ENCODE measurements at places on chromosomes 11 and 22. TPM values are rescaled to one million over a fixed set of nuclear protein-coding genes. Genes with fewer than 3 reads are reported as not detected.

Gene C22orf42
- 0.76 TPM for total RNA-seq

Gene LAYN
- total RNA-seq = 4.3 TPM

Gene ARVCF
- total RNA-seq = 87.3 TPM

Gene ANO5
- total RNA-seq = 8.3 TPM

Gene ACRV1
- total RNA-seq = not detected

DNA sequence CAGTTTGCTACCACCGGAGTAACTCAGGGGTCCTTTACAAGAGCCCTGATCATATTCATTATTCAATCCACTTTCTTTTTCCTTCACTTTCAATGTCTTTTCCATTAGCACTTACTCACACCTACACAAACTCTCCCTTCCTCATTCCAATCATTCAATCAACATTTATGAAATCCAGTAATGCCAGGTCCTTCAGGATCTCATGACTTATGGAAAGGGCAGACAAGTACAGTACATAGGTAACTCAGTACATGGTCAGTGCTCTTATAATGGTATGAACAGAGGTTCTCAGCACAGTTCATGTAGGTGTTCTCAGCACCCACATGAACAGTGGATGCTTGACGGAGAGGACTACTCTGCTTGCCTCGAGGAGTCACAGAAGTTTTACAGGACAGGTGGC, 106.6 kb downstream of the USP35 start:
- no peaks in the 10 kb centered on the region for H3K27me3 ChIP-seq
- H3K36me3 ChIP-seq = no peaks in the 10 kb centered on the region
- H3K27ac ChIP-seq = no peak overlapping the region
- no peak for DNase-seq
- no peak overlapping the region for H3K4me3 ChIP-seq
- H3K4me1 ChIP-seq = no peaks in the 10 kb centered on the region

DNA sequence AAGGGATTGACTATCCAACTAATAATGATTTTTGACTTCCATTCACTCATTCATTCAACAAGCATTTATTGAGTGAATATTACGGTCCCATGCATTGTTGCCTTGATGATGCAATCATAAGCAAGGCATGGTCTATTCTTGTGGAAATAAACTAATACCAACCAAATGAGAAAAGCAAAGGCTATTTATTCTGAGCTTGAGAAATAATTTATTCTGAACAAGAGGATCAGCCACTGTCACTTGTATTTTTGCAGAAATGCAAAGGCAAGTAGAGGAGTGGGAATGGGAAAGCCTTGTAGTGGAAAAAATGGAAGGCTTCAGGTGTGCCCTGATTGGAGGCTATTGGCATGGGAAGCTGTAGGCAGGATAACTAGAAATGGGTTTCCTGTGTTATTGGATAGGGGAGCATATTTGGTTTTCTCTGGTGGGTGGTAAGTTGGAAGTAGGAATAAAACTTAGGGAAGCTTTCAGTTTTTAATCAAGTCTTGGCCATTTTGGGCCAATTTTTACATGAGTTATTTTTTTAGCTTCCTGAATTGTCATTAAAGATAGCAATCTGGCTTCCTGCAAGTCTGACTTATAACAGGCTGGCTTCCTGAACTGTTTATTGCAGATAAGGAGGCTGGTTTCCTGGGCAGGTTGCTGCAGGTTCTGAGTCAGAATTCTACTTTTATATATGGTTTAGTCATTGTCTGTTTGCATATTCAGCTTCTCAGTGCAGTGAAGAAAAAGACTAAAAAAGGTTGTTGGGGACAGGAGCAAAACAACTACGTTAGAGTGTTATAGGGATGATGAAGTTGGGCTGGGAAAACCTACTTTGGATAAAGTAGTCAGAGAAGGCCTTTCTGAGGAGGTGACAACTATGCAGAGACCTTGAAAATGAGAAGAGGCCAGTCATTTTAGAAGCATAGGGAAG, 106.7 kb downstream of the APIP start:
- H3K36me3 ChIP-seq = no peaks in the 10 kb centered on the region
- H3K4me1 ChIP-seq = no peaks in the 10 kb centered on the region
- DNase-seq = no peak
- no peaks in the 10 kb centered on the region for H3K27me3 ChIP-seq
- H3K27ac ChIP-seq = no peak overlapping the region

GRCh38 chr11:102560555-102561011, 30.0 kb upstream of the MMP7 start:
- no peaks in the 10 kb centered on the region for H3K27me3 ChIP-seq
- DNase-seq = no peak
- no peak overlapping the region for H3K27ac ChIP-seq

GRCh38 chr22:47918276-47918921, 1155.9 kb downstream of the TBC1D22A start:
- H3K4me1 ChIP-seq = no peaks in the 10 kb centered on the region
- no peaks in the 10 kb centered on the region for H3K27me3 ChIP-seq
- no peak for DNase-seq

- no peak overlapping the region for H3K27ac ChIP-seq
- H3K36me3 ChIP-seq = no peaks in the 10 kb centered on the region
- no peak overlapping the region for H3K4me3 ChIP-seq
These were observed 38.0 kb downstream of the OSBPL5 start for GRCh38 chr11:3126901-3127691.

DNA sequence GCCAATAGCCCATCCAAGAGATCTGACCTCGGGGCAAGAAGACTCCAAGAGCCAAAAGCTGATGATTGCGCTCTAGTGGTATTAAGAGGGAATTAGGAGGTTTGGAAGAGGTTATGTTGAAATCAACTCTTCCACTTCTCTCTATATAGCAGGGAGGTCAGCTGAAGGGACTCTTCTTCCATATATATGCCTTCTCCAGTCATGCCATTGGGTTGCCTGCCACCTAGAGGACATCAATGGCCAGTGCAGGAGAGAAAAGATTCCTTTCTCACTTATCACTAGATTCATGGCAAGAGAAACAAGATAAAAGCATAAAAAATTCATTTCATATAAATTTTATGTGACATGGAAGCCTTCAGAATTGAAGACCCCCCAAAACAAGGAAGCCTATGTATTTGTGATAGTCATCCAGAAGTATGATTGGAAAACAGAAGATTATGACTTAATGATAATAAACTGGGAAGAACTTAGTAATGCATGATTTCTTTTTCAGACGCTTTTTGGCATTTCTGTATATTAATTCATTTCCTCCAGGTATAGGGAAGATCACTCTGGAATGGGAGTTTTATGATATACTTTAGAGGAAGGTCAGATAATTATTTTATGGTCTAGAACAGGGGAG, 435.1 kb upstream of the DDI1 start:
- H3K27me3 ChIP-seq = no peaks in the 10 kb centered on the region
- no peaks in the 10 kb centered on the region for H3K4me1 ChIP-seq
- no peak overlapping the region for H3K27ac ChIP-seq

GRCh38 chr11:33402066-33402465, 144.9 kb downstream of the HIPK3 start:
- H3K4me3 ChIP-seq = no peak overlapping the region
- no peaks in the 10 kb centered on the region for H3K27me3 ChIP-seq
- no peaks in the 10 kb centered on the region for H3K36me3 ChIP-seq

- no peak overlapping the region for H3K27ac ChIP-seq
- H3K27me3 ChIP-seq = peaks cover 21% of the 10 kb centered on the region
- no peak overlapping the region for H3K4me3 ChIP-seq
These were observed 64.2 kb downstream of the ENDOD1 start for GRCh38 chr11:95153857-95154246.

GRCh38 chr11:21405422-21405821, 736.0 kb downstream of the NELL1 start:
- H3K27me3 ChIP-seq = no peaks in the 10 kb centered on the region
- no peaks in the 10 kb centered on the region for H3K4me1 ChIP-seq
- no peak overlapping the region for H3K4me3 ChIP-seq
- H3K36me3 ChIP-seq = no peaks in the 10 kb centered on the region
- no peak overlapping the region for H3K27ac ChIP-seq

DNA sequence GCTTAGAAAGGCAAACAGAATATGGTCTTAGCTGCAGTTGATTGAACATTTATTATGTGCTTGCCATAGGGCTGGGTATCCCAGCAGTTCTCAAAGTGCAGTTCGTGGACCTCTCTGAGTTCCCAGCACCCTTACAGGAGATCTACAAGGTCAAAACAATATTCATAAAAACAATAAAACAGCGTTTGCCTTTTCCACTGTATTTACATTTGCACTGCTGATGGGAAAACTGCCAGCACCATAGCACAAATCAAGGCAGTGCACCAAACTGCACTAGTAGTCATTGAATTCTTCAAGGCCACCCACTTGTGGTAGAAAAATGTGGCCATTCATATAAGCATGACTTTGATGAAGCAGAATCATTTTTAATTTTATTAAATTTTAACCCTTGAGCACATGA, 128.1 kb downstream of the CCDC34 start:
- H3K4me3 ChIP-seq = no peak overlapping the region
- no peaks in the 10 kb centered on the region for H3K4me1 ChIP-seq
- DNase-seq = no peak
- H3K36me3 ChIP-seq = no peaks in the 10 kb centered on the region
- no peak overlapping the region for H3K27ac ChIP-seq
- no peaks in the 10 kb centered on the region for H3K27me3 ChIP-seq

DNA sequence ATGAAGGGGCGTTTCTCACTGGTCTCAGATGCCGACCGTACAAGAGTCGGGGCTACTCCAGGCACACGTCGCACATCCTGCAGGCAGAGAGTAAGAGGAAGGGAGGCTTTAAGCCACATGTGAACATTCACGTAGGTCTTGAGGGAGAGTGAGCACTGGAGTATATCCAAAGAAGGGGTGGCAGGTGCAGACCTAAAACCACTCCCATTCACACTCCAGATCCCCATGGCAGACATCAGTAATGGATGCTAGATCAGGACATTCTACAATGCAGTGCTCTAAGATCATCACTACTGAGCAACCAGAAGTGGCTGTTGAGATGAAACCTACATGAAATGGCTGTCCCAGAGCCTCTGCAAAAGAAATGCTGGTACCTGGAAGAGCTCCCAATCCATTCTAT, 39.0 kb downstream of the WT1 start:
- no peak for DNase-seq
- H3K27me3 ChIP-seq = no peaks in the 10 kb centered on the region
- H3K4me1 ChIP-seq = peaks cover 6% of the 10 kb centered on the region
- H3K4me3 ChIP-seq = no peak overlapping the region
